Ascending aorta (tissue), 2 donors: ENCODE measurements at places on chromosomes 16 and 17. TPM values are rescaled to one million over a fixed set of nuclear protein-coding genes. Genes with fewer than 3 reads are reported as not detected.

DNA sequence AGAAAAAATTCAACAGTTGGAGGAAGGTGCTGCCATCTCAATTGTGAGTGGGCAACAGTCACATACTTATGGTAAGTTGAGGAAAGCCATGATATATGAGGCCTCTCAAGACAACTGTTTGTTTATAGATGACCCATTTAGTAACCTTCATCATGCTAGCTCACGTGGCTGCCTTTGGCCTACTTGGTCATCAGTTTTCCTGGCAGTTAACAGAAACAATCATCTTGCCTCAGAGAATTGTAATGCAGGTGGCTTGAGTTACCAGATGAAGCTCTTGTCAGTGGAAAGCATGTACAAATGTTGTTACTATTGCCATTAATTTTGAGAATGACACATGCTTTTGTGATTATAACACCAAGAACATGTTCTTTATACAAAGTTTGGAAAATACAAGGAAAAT lies 14.7 kb downstream of the TPPP3 start:
- DNase-seq = no peak
- no peak overlapping the region for H3K4me3 ChIP-seq
- no peaks in the 10 kb centered on the region for H3K36me3 ChIP-seq

DNA sequence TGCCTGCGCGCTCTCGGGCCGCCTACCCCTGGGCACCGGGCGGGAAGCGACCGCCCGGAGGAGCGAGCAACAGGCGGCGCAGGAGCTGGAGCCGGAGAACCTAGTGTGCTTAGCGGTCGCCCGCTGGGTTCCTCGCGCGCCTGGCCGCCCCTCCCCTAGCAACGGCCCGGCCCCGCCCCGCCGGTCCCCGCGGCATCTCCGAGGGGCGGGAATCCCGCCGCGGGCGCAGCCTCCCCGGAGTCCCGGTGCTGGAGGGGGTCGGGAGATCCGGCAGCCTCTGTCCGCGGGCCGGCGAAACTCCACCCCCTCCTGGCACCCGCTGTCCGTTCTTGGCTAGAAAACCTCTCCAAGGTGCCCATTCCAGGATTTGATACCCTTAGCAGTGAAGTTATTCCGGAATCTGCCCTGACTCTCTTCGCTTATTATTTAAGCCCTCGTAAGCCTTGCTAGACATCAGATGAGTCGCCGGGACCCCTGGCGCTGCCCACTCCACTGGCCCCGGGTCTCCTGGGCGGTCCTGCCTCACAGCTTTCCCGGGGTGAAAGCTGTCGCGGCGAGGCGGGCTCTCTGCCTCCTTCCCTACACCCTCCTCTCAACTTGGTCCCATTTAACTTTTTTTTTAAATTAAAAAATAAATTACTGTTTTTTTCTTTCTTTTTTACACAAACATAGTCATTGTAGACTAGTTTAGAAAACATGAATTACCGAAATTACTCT lies at the start of gene RPRML:
Gene RPRML, minus strand, starts transcription at position 107 of the 717 bp plus-strand sequence. CDS start 246 bp downstream, outside the sequence.
- peak within 1 kb of the TSS; percentile 91 for H3K4me3 ChIP-seq
- H3K4me1 ChIP-seq = peaks cover 15% of the 10 kb centered on the region
- no peak for DNase-seq
- H3K27me3 ChIP-seq = no peaks in the 10 kb centered on the region
- H3K27ac ChIP-seq = no peak within 1 kb of the TSS

DNA sequence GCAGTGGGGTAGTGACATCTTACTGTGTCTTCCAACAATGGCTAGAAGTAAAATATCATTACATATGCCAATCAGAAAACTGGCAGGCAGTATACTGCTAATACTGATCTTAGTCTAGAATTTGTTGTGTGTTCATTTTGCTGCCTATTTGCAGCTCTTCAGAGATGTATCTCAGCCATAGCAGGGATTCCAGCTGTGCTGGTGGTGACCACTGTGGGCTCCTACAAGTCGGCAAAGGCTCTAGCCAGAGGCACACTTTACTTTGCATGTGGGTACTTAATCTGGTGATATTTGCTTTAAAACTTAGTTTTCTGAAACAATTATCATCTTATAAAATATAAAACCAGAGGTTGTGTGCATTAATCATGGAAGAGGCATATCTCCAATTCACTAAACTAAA lies 70.0 kb downstream of the TMC6 start:
- H3K36me3 ChIP-seq = no peaks in the 10 kb centered on the region
- H3K27ac ChIP-seq = no peak overlapping the region
- H3K27me3 ChIP-seq = no peaks in the 10 kb centered on the region
- no peak for DNase-seq

DNA sequence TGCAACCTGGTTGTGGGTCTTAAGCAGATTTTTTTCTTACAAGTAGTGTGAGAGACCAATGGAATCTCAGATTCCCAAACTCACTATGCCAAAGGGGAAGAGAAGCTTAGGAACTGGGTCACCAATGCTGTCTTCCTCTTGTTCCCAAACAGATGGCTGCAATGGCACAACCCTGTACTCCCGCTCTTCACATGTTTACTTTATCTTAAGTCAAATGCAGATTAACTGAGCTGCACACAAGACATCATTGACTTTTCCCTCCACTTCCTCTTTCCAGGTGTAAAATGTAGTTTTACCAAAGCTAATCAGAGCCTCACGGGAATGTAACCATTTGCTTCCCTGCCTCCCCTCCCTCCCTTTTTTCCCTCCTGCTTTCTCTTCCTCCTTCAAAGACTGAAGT lies 14.4 kb upstream of the CD300E start:
- H3K4me1 ChIP-seq = no peaks in the 10 kb centered on the region
- no peak overlapping the region for H3K4me3 ChIP-seq
- H3K27me3 ChIP-seq = no peaks in the 10 kb centered on the region
- no peak for DNase-seq
- no peaks in the 10 kb centered on the region for H3K36me3 ChIP-seq

GRCh38 chr16:30184096-30184890 lies 891 bp downstream of the CORO1A start:
- H3K4me3 ChIP-seq = peak overlapping the region; percentile 73
- peak; percentile 69 for DNase-seq
- no peaks in the 10 kb centered on the region for H3K27me3 ChIP-seq
- H3K36me3 ChIP-seq = peaks cover 4% of the 10 kb centered on the region

- no peak overlapping the region for H3K4me3 ChIP-seq
- no peaks in the 10 kb centered on the region for H3K4me1 ChIP-seq
- H3K27me3 ChIP-seq = no peaks in the 10 kb centered on the region
- H3K36me3 ChIP-seq = no peaks in the 10 kb centered on the region
These were observed 13.5 kb downstream of the CA4 start for GRCh38 chr17:60163108-60163784.

DNA sequence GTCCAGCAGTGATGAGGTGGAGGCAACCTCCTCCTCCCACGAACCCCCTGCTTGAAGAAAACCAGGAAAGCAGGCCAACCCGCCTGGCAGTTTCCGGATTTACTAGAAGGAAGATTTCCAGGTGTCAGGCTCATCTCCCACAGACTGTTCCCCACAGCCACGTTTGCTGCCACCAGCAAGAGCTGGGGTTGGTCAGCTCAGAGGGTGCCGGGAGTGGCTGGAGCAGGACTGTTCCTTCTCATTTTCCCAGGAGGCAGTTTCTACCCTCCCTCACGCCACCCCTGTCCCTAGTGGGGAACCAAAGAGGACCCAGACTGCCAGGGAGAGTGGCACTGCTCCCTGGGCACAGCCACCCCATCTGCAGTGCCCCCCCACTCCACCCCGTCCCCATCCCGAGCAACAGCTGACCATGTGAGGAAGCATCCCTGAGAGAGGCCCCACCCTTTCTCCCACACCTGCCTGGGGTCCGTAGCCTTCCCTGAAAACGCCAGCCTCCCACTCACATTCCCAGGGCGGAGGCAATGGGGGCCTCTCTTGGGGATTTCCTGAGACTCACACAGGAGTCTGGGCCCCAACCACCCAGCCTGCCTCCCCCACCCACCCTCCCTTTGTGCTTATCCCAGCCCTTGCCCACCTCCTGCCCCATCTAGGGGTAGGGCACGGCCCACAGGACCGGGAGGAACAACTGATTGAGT lies 5.9 kb downstream of the KRT17 start:
- H3K27me3 ChIP-seq = no peaks in the 10 kb centered on the region
- no peak overlapping the region for H3K4me3 ChIP-seq
- H3K27ac ChIP-seq = no peak overlapping the region
- no peak for DNase-seq
- no peaks in the 10 kb centered on the region for H3K36me3 ChIP-seq

DNA sequence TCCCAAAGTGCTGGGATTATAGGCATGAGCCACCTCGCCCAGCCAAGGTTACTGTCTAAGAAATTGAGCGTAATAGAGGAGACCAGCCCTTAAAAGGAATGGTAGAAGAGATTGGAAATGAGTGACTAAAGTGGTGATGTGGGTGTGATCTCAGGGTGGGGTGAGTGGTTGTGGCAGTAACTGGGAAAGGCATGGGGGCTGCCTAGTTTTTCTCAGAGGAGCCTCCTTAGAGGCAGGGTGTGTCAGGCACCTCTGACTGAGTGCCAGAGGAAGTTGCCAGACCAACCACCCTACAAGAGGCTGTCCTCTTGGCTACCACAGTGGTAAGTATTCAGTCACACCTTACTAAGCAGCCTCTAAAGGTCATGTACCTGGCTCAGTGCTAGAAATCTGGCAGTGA lies 8.9 kb downstream of the DUS2 start:
- no peak overlapping the region for H3K4me3 ChIP-seq
- no peaks in the 10 kb centered on the region for H3K36me3 ChIP-seq
- no peak overlapping the region for H3K27ac ChIP-seq
- no peaks in the 10 kb centered on the region for H3K4me1 ChIP-seq
- no peak for DNase-seq

- no peak overlapping the region for H3K27ac ChIP-seq
- H3K4me3 ChIP-seq = no peak overlapping the region
- DNase-seq = no peak
These were observed 34.9 kb upstream of the ZNF469 start for GRCh38 chr16:88347656-88348376.

- H3K4me3 ChIP-seq = no peak overlapping the region
- no peak for DNase-seq
- no peaks in the 10 kb centered on the region for H3K27me3 ChIP-seq
- H3K27ac ChIP-seq = peak overlapping the region; percentile 72
- H3K4me1 ChIP-seq = no peaks in the 10 kb centered on the region
These were observed 19.5 kb downstream of the NKD1 start for GRCh38 chr16:50567651-50568050.

GRCh38 chr17:6823011-6823442 lies 8.5 kb downstream of the TEKT1 start:
- no peak overlapping the region for H3K4me3 ChIP-seq
- no peaks in the 10 kb centered on the region for H3K27me3 ChIP-seq
- H3K4me1 ChIP-seq = no peaks in the 10 kb centered on the region
- no peaks in the 10 kb centered on the region for H3K36me3 ChIP-seq
- DNase-seq = no peak

GRCh38 chr16:2190659-2191445 lies 5.6 kb downstream of the CASKIN1 start:
- no peaks in the 10 kb centered on the region for H3K36me3 ChIP-seq
- no peak overlapping the region for H3K27ac ChIP-seq
- peaks cover 9% of the 10 kb centered on the region for H3K4me1 ChIP-seq
- H3K4me3 ChIP-seq = no peak overlapping the region
- no peak for DNase-seq
- peaks cover 14% of the 10 kb centered on the region for H3K27me3 ChIP-seq

GRCh38 chr17:64042700-64043485 lies 22.5 kb upstream of the ICAM2 start:
- H3K27ac ChIP-seq = no peak overlapping the region
- DNase-seq = no peak
- no peak overlapping the region for H3K4me3 ChIP-seq
- no peaks in the 10 kb centered on the region for H3K27me3 ChIP-seq
- no peaks in the 10 kb centered on the region for H3K4me1 ChIP-seq
- H3K36me3 ChIP-seq = peaks cover 49% of the 10 kb centered on the region

GRCh38 chr17:2418572-2418971 lies 17.7 kb upstream of the MNT start:
- no peaks in the 10 kb centered on the region for H3K27me3 ChIP-seq
- no peak for DNase-seq
- H3K4me3 ChIP-seq = no peak overlapping the region
- peaks cover 5% of the 10 kb centered on the region for H3K4me1 ChIP-seq
- peaks cover 24% of the 10 kb centered on the region for H3K36me3 ChIP-seq

DNA sequence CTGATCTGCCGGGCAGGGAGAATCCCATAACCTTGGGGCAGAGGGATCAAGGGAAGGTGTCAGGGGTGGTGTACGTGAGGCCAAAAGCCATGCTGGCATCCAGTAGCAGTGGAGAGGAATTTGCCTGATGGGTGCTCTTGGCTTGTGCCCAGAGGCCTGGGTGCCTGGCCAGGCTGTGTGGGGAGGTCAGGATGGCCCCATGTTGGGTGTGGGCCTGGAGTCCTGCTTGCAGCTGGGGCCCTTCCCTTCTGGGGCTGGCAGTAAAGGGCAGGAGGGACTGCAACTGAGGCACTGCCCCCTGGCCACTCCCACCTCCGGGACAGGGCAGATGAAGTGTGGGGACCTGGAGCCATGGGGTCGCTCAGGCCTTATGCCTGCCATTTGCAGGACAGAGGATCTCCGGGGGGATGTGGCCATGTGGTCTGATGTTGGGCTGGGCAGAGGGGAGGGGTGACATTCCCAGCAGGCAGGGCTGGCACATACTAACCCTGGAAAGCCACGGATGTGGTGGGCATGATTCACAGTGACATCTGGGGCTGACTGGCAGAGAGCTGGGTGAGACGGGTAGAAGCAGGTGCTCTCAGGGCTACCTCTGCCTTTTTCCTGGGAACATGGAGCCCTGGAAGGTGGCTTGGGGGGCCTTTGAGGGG lies 3.5 kb downstream of the FMNL1 start:
- peaks cover 5% of the 10 kb centered on the region for H3K27me3 ChIP-seq
- no peaks in the 10 kb centered on the region for H3K36me3 ChIP-seq

GRCh38 chr16:74936902-74937560 lies 47.9 kb downstream of the WDR59 start:
- no peaks in the 10 kb centered on the region for H3K27me3 ChIP-seq
- H3K4me3 ChIP-seq = no peak overlapping the region
- peaks cover 46% of the 10 kb centered on the region for H3K36me3 ChIP-seq
- no peak overlapping the region for H3K27ac ChIP-seq
- no peaks in the 10 kb centered on the region for H3K4me1 ChIP-seq

Gene HOXB1
- not detected for total RNA-seq

Gene GNG13
- not detected for total RNA-seq

Gene KCTD19
- total RNA-seq = not detected

Gene TP53TG3F
- not detected for total RNA-seq

Gene TEX14
- not detected for total RNA-seq

Gene NECAB2
- total RNA-seq = not detected

Gene ABCA10
- total RNA-seq = 6.8 TPM

Gene HCRT
- total RNA-seq = not detected

Gene KRT39
- not detected for total RNA-seq
